Pancreas (tissue), 10 donors: ENCODE measurements at places on chromosomes 3 and 15.

DNA sequence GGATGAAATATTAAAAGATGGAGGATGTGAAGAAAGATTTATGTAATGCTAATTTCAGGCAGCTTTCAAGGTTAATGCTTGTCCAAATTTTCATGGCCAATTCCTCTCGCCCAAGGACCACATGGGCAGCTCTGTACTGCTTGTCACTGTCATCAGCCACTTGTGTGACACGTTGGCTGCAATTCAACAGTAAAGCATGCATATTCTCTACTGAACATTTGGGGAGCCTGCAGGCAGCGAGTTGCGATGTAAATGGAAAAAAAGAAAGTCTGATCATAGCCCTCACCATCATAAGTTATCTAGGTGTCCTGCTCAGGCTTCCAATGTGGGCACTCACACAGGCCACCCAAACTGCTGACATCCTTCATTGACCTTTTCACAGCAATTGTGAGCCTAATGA lies 1026.8 kb upstream of the NR2F2 start:
- no peak for DNase-seq

- no peak for DNase-seq
Measured at GRCh38 chr3:28136607-28137216, 104.7 kb upstream of the CMC1 start.

DNA sequence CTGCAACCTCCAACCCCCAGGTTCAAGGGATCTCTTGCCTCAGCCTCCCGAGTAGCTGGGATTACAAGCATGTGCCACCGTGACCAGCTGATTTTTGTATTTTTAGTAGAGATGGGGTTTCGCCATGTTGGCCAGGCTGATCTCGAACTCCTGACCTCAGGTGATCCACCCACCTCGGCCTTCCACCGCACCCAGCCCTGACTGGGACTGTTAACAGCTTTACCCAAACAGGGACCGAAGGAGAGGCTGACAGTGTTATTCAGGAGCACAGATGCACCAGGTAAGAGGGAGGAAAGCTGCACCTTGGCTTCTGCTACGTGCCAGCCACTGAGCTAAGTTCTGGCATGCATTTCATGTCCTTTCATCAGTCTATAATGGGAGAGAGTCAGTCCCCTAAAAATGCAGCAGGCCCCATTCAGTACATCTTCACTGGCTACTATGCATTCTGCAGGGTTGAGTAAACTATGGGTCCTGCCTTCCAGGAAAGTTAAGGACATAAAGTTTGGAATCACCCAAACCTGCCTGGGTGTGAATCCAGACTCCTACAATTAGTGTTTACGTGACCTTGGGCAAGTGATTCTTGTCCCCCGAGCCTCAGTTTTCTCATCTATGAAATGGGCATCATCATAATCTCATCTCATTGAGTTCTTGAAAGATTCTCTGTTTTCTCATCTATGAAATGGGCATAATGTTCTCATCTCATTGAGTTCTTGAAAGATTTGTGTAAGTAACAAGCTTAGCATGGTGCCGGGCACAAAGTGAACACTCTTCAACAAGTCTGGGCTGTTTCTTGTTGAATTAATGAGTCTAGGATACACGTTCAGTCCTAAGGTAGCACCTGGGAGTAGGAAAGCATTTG lies 82.2 kb downstream of the CPN2 start:
- no peak for DNase-seq

DNA sequence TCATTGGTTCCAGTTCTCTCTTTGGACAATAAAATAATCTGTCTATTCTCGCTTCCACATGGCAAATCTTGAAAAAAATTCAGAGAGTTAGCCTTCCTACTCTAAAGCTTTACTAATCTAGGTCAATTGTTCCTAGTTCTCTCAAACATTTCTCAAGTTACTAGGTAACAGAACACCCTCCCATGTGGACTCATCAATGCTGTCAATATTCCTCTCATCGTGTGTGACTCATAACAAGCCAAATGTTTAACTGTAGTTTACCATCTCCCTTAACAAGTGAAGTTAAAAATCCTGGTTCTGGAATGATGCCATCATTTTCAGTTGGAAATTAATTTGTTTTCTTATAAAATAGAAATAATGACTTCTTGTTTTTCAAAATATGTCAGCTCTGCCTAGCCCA lies 438.6 kb downstream of the ROBO1 start:
- no peak for DNase-seq

DNA sequence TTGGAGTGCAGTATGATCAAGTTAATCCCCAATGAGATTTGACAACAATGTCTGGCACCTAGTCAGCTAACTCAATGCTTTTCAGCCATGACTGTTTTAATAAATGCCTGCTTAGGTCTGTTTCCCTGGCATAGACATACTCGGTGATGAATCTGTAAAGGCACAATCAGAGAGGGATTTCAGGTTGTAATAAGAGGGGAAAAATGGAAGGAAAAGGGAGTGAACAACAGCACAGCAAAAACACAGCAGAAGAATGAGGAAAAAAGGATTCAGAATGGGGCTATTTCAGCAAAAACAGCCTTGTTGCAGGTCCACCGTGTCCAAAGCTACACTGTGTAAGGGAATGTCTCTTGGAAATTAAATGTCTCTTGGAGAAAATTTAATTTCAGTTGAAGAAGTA lies 19.3 kb upstream of the CHD2 start:
- no peak for DNase-seq

DNA sequence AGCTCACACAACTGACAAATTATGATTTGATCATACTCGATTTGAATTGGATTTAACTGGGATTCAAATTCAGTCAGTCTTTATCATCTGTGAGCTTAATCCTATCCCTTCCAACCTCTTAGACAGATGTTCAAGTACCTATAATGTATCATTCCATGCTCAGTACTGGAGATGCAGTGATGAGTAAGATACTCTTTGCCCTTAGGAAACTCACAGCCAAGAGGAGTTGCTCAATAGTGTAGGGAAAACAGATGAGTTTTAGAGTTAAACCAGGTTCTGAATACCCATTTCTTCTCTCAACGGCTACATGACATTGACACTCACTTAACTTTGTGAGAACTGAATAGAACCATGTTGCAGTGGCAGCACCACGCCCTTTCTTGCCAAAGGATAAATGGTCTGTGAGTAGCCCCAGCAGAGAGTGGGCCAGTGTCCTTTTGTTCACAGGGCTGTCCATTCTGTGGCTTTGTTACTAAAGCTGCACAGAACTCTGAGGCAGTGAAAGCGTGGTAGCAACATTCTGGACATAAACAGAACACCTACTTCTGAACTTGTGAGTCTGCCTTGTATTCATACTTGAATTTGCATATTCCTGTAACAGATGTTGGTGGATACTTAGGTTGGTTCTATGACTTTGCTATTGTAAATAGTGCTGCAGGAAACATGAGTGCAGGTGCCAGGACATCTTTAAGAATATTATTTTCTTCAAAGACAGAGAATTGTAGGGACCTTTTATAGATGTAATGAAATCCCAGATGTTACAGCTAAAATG lies 91.6 kb downstream of the RASA2 start:
- no peak for DNase-seq

- no peak for DNase-seq
Measured at GRCh38 chr15:57741089-57741488, 34.6 kb downstream of the POLR2M start.

GRCh38 chr15:69991551-69991980 lies 106.2 kb downstream of the TLE3 start:
- DNase-seq = no peak

GRCh38 chr3:88038566-88038965 lies 20.2 kb downstream of the CGGBP1 start:
- DNase-seq = no peak

GRCh38 chr15:60883691-60884640 lies 345.1 kb downstream of the RORA start:
- DNase-seq = no peak

GRCh38 chr3:15809313-15809712 lies 11.5 kb upstream of the ANKRD28 start:
- no peak for DNase-seq

DNA sequence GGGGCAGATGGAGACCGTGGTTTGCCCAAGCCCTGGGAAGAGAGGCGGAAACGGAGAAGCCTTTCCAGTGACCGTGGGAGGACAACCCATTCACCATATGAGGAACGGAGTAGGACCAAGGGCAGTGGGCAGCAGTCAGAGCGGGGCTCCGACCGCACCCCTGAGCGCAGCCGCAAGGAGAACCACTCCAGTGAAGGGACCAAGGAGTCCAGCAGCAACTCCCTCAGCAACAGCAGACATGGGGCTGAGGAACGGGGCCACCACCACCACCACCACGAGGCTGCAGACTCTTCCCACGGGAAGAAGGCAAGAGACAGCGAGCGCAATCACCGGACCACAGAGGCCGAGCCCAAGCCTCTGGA lies 2.0 kb downstream of the RBM15B start:
- DNase-seq = no peak

DNA sequence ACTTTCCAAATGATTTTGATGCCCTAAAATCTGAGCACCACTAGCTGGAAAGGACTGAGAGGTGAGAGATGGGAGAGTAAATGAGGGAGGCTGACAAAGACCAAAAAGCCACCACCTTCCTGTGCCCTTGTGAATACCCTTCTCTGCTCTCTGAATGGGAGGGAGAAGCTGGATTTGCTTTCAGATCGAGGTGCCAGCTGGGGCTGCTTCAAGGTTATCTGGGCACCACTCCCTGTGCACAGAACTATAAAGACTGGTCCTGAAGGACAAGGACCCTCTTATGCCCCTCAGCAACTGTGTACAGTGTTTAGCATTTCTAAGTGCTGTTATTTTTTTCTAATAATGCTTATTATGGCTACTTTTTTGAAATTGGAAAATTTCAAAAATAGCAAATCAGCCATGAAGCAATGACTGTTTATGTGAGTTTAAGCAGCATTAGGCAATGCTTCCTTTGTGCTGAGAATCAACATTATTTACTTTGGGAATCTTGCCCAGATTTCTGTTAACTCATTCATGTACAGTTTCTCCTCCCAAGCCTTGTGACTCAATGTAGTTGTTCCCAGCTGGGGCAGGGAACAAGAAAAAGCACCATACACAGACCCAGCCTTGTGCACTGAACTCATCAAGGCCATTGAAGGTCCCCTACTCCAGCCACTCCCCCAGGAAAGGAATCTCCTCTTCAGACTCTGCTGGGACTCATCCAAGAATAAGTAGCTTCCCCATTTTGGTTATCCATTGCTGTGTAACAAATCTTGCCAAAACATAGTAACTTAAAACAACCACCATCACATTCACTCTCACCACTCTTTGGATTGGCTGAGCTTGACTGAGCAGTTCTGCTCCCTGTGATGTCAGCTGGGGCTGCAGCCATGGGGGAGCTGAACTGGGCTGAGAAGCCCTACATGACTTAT lies 37.3 kb upstream of the CDV3 start:
- no peak for DNase-seq
